Right ventricle myocardium superior (tissue), 1 donor: ENCODE measurements at places on chromosomes 13 and 19. TPM values are rescaled to one million over a fixed set of nuclear protein-coding genes. Genes with fewer than 3 reads are reported as not detected.
A peak's percentile ranks its signal among the peaks of the same experiment; 100 is the strongest.

GRCh38 chr13:30493658-30494381, 28.1 kb upstream of the HMGB1 start:
- DNase-seq = no peak

GRCh38 chr13:111659219-111659775, 338.9 kb downstream of the TEX29 start:
- DNase-seq = no peak

GRCh38 chr19:36685835-36686234, 1.6 kb upstream of the ZNF567 start:
- no peak for DNase-seq

TMC4 gene
- total RNA-seq = 0.91 TPM

DNA sequence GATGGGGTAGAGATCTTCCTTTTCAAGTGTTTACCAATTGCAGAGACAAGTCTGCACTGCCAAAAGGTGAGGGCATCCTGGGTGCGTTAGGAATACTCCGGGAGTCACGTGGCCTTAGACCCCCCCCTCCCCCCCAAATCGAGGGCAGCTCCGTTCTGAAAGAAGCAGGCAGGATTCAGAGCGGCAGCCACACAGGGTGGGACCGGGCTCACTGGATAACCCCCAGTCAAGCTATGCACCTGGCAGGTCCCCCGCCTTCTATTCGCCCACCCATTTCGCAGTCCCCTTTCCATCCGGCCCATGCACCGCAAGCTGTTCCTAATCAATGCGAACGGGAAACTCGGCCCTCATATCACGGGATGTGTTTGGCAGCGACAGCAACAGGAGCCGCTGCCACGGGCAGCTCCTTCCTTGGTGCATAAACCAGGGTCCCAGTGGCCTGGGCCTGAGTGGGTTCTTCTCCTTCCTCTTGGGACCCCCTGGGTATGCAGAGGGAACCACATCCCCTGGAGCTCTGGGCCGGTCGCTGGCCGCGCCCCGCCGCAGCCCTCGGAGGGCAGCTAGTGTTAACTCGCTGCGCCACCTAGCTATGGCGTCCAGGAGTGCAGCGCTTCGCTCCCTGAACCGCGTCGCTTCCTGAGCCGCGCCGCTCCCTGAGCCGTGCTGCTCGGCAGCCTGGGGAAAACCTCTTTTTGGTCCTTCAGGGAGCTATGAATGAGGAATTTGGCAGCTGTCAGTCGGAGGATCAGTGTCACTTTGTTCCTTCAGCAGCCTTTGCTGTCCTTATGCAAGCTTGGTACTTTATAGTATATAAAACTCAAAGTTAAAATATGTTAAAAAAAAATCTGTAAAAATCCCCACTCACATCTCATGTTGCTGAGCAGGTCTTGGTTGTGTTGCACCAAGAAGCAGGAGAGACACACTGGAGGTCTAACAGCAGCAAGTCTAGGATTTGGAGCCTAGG, 41.4 kb downstream of the LYL1 start:
- peak; percentile 93 for DNase-seq

ZNF730 gene
- not detected for total RNA-seq

GRCh38 chr13:95740979-95741320, 64.0 kb downstream of the DNAJC3 start:
- DNase-seq = no peak

DNA sequence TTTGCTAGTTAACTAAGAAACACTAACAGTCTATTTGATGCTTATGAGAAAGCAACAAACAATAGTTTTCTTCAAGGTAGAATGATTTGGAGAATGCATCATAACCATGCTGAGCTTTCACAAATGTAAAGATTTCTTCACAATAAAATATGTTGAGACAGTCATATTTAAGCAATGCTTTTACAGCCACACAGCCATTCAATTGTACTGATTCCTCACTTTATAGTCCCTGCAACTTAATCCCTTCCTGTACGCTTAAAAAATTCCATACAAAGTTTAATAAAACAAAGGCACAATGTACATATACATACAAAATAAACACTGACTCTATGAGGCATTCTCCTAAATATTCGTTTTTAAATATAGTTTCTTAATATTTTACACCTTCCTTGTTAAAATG, 4.7 kb upstream of the ACOD1 start:
- no peak for DNase-seq

MAMSTR gene
- total RNA-seq = 4.8 TPM

DNA sequence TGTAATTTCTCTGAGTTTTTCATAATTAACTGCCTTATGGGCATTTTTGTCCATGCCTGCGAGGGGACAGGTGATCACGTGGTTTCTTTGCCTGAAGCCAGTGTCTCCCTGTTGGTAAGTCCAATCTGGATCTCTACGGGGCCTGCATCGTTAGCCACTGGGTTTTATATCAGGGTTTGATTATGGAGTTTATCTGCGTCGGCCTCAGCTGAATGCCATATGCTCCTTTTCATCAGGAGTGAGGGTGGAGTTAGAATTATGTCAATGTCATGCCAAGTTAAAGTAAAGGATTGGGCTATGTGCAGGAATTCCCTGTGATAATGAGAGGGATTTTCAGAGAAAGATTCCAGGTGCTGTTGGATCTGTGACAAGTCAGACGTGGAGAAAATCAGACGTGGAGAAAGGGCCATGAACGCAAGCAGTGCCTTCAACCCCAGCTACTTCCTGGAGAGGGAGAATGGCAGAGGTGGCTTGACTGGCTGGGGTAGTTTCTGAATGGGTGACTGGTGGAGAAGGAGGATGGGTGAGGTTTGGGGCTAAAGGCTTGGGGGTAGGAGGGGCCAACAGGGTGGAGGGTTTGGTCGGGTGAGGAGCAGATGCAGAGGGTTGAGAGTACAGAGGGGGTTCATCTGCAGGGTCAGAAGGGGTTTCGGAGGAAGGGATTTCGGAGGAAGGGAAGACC, 24.3 kb downstream of the TMEM255B start:
- DNase-seq = no peak

ZNF625 gene
- 3.2 TPM for total RNA-seq

DNA sequence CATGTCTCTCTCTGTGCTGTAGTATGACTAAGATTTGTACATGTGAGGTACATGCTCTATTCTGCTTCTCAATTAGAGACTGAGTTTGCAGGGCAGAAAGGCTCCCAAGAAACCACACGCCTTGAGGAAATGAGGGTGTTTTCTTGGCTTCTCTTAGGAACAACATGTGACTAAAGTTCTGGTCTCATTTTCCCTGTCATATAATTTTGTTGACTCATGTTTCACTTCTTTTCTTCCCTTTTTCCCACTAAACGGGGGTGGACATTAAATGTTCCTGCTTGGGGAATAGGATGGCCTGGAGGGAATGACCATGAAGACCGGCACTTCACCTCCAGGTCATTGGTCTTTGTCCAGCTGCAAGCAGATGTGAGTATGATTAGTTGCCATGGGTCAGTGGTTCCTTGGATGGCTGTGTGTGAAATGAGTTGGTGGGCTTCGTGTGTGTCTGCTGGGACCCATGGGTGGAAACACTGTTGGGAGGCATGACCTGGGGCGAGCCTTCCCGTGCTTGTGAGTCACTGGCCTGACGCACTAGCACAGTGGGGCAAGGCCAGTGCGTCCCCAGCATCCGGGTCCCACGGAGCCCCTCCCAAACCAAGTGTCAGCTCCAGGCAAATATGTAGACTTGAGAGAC, 56.6 kb downstream of the COL4A1 start:
- peak; percentile 74 for DNase-seq

NKG7 gene
- total RNA-seq = 2.3 TPM

GRCh38 chr19:18418483-18419194, 559 bp upstream of the SSBP4 start:
- peak; percentile 70 for DNase-seq

PPP2R1A gene
- 339 TPM for total RNA-seq

OR4F17 gene
- total RNA-seq = not detected

DNA sequence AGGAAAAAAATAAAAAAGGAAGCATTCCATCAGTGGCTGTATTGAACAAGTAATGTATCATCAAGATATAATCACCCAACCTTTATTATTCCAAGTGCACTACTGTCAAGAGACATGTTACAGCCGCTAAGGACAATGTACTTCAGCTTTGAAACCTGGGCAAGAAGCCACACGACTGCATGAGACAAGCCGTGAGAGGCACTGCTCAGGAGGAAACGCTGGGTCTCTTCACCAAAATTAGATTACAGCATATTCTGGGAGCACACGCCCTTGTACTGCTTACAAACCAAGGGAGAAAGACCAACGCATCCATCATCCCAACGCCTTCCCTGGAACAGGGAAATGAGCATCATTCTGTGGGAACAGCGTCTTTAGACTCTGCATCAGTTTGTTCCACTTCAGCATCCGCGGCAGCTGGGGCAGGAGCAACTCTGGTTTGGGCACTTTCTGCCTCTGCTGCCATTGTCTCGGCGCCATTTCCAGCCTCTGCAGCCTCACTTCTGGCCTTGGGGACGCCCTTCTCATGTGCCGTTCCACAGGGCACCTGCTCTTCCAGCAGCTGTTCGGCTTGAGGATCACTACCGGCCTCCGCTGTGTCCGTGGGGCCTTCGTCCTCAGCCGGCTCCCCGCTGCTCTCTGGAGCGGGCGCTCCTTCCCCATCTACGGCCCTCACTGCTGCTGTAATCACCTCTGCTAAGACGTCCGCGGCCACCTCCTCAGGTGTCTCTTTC, 22.4 kb upstream of the BRD4 start:
- DNase-seq = no peak

LILRA2 gene
- total RNA-seq = 1.7 TPM

GRCh38 chr13:75092143-75092542, 389.8 kb downstream of the TBC1D4 start:
- DNase-seq = no peak

DNA sequence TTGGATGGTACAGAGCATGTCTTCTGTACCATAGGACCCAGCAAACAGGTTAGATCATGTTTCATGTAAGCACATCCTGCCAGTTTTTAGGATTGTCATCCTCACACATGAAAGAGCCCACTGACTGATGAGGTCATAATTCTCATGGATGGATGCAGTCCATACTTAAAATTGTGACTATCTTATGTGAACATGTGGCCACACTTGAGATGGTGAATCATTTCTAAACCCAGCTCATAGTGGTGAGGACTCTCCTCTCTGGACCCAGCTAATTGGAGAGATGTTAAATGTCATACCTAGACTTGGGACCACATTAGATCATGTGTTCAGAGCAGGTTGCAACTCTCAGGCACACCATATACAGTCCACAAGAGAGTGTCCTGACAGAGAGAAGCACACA, 24.8 kb upstream of the ZNF254 start:
- no peak for DNase-seq
